ENCODE measurements at places on chromosomes 5 and 9.

DNA sequence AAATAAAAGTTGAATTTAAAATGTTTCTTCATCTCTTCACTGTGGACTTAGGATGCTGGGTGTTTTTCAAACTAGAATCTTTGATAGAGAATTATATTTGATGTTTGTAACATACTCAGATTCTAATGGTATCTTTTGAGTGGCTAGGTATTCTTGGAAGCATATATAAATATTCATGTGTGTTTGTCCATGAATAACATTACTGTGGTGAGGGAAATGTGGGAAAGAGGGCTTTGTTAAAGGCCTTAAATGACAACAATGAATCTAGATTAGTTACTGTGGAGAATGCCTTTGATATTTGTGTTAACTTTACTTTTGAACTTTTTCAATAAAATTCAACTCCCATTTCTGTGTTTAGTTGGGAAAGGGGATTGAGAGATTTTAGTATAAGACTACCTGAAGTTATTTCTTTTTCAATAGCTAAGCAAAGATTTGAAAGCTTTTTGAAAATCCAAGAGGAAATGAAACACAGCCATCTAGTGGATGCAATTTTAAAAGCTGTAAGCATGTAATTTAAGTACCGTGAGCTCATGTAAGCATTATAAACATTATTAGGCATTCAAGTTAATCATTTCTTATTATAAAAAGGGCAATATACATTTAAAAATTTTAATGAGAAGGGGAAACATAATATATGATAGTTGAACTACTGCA lies 69.6 kb downstream of the CCDC171 start:
- DNase-seq = peak; percentile 55

DNA sequence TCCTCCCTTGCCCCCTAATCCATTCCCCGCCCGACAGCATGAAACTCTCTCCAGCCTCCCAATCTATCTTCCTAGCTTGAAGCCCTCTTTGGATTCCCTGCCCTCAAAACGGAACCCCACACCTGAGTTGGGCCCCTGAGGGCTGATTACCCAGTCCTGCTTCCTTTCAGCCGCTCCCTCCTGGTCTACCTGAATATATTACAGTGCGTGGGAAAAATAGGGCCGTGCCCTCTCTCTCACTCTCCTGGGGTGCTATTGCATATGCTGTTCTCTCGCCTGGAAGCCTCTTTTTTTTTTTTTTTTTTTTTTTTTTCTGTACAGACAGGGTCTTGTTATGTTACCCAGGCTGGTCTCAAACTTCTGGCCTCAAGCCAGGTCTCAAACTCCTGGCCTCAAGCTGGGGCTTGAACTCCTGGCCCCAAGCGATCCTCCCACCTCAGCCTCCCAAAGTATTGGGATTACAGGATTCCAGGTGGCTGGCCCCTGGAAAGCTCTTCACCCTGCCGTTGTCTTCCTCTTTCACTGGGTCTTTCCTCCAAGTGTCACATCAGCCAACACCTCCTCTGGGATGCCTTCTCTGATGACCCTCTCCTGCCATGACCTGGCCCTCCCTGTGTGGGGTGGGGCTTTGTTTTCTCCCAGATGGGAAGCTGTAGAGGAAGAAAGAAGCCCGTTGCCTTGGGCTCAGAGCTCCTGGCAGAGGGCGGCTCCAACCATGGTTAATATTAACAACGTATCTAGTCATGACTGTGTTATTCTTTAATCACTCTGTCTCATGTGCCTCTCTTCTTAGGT lies 8.2 kb downstream of the DNM1 start:
- DNase-seq = no peak

DNA sequence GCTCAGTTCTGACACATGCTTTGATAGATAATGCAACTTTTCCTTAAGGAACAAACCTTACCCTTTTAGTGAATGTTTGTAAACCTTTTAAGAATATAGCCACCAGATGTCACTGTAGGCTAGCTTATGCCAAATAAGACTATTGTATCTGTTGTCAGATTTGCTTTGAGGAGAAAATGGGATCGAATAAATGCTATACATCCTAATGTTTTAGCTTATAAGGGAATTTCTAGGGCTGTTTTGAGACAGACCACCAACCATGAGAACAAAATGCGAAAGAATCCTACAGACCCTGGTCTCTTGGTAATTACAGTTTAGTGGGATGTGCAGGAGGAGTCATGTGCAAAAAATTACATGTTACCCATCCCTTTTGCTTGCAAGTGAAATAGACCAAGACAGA lies 127.6 kb upstream of the NMUR2 start:
- DNase-seq = peak; percentile 65

DNA sequence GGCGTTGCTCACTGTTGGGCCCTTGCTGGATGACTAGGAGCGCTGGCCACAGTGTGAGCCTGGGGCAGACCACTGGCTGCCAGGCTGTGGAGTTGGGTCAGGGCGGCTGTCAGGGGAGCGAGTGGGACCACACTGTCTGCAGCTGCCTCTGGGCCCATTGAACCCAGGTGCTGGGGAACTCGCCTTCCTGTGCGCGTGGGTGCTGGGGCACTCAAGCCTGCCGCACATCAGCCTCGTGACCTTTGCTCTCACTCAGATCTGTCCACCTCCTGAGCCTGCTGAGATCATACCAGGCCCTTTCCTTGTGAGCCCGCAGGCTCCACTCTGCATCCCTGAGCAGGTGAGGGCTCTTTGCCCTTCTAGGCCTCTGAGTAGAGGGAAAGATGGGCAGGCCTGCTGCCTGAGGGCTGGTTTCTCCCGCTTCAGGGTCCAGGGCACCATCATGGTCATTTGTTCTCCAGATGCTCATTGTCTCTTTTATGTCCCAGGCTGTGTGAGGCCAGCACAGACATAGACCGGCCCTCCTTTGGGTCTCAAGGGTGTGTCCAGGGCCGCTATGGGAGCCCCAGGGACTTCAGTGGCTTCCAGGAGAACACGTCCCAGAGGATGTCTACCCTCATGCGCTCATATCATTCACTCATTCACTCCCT lies 26.5 kb downstream of the WNK2 start:
- no peak for DNase-seq

- peak; percentile 50 for DNase-seq
Observed at GRCh38 chr9:110526426-110526825, 53.1 kb downstream of the SVEP1 start.

GRCh38 chr5:167578977-167579692 lies 712.3 kb upstream of the WWC1 start:
- peak; percentile 71 for DNase-seq

DNA sequence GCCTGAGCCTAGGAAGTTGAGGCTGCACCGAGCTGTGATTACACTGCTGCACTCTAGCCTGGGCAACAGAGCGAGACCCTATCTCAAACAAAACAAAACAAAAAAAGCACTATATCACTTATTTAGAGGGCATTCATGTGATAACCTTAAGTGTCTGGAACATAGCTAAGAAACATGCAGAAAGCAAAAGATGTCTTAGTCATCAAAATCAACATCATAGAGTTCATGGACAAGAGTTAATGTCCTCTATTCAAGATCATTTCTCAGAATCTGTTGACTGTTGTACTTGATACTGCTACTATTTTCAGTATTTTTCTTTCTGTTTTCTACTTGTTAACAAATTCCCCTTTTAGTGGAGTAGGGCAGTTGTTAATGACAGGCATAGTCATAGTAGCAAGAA lies 25.4 kb downstream of the FSD1L start:
- no peak for DNase-seq

DNA sequence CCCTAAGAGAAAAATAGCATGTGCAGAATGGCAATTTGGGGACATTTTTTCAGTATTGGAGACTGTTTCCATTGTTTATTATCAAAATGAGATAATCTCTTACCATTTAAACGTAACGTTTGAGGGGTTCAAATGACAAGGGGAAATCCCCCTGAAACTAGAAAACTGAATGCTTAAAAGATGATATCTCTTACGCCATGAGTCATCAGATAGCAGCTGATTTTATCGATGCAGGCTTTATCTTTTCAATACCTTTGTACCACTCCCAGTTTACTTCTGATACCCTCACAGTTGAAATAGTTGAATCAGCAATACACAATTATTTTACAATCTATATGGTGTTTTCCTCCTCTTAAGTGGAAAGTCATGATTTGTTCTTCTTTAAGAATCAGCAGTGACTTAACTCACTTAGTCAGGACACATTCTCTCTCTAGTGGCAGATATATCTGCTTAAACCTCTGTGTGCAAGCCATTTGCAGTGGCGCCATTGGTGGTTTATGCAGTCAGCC lies 29.2 kb downstream of the OSMR start:
- no peak for DNase-seq

GRCh38 chr5:102986074-102986473 lies 133.9 kb downstream of the GIN1 start:
- DNase-seq = no peak

GRCh38 chr5:31577438-31577837 lies 45.3 kb downstream of the C5orf22 start:
- no peak for DNase-seq
